ENCODE measurements at places on chromosomes 11 and 22. TPM values are rescaled to one million over a fixed set of nuclear protein-coding genes. Genes with fewer than 3 reads are reported as not detected.

The KCNJ1 gene
- total RNA-seq: not detected

DNA sequence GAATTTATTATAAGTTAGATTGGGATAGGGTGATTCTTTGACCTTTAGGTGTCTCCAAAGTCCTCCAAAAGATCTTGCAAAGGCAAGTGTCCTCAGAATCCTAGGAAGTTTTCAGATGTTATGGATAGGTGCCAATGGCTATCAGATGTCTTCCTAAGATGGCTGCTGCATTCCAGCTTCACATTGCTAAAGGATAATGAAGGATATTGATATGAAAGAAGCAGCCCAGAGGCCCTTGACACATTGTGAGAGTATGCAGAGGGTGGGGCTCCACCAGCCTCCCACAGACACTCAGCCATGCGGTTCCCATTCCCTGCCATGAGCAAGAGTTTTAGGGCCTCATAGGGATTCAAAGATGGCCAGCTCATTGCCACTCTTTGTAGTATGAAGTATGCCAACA, 22.3 kb upstream of the GLYATL2 start:
- no peak for DNase-seq

GRCh38 chr11:73335204-73335923, 27.3 kb downstream of the ARHGEF17 start:
- DNase-seq: peak; percentile 55

DNA sequence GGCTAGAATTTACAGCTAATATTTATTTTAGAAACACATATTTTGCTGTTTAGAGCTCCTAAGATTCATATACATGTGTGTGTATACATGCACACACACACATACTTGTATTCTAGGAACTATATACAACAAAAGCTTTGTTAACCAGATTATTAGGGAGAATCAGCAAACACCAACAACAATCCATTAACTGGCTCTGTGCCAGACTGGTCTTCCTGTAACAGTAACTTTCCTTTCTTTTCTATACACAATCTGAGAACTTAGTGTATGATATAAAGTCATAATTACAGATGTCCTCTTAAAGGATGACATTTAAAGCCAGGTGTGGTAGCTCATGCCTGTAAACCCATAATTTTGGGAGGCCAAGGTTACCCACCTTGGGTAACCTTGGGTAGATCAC, 49.5 kb upstream of the CLNS1A start:
- no peak for DNase-seq

- no peak for DNase-seq
These were observed 168.8 kb downstream of the RCN1 start for GRCh38 chr11:32259641-32260081.

The SEPTIN3 gene
- 0.45 TPM for total RNA-seq

The NPAS4 gene
- not detected for total RNA-seq

DNA sequence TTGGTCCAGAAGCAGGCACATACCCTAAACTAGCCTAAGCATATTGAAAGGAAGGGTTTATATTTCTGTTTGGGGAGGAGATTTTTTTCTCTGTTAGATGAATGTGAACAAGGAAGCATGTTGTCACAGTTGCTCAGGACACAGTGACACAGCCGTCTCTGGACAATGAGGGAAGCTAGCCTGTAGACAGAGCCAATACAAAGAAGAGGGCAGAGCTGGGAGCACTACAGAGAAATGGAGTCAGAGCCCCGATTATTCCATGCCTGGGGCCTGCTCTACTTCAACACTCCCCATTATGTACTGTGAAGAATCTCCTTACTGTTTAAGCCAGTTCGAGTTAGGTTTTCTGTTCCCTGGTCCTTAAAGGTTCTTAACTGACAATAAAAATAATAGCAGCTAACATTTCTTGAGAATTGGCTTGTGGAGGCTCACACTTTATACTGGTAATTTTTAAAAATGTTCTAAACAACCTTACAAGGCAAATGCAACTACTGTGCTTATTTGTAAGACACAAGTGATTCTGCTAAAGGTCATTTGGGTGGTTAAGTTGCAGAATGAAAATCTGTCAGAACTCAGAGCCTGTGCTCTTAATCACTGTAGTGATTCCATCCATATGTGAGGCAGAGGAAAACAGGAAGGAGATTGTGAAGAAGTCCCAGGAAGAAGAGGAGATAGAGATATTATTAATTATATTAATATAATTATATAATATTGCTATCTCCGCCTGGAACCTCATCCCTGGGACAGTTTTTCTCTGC, 58.8 kb upstream of the RRAS2 start:
- DNase-seq: no peak

DNA sequence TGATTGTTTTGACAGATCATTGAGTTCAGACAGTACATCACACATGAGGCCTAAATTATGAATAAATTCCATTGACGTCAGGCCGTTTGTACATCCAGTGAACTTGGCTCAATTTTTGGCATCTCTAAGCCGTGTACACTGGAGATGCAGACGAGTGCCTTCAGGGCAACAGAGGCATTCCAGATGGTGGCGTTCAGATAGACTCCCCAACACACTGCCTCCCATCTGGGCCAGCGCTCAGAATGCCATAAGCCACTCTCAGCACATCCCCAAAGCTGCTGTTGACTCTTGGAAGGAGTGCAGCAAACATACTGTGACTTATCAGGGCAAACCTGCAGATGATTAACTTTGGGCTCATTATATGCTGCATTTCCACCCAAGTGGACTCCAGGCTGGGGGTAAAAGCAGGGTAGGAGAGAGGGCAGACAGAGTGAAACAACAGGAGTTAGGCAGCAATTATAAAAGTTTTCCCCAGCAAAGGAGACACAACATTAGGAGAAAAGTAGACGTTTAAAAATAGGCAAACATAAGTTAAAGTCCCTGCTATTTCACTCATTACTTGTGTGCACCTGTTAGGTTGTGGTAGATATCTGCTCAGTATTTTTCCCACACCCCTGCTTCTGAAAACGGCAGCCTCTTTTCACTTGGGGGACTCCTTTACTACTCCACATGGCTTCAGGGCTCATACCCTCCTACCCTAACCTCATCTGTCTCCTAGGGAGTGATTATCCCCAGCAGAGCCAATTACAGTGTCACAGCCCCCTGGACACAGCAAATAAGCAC, 60.2 kb upstream of the PDE3B start:
- DNase-seq: no peak

DNA sequence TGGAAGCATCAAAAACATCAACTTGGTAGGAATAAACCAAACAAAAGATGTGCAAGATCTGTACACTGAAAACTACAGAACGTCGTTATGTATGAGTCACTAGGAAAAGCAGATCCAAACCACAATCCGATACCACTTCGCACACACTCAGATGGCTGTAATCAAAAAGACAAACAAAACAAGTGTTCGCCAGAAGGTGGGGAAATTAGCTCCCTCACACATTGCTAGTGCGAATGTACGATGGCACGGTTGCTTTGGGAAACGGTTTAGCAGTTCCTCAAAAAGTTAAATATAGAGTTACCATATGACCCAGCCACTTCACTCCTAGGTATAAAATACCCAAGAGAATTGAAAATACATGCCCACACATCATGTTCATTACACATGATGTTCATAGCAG, 14.8 kb upstream of the CARD10 start:
- DNase-seq: peak; percentile 33

The TMEM86A gene
- not detected for total RNA-seq

The APOL3 gene
- total RNA-seq: not detected

- no peak for DNase-seq
These were observed 43.5 kb upstream of the KCNJ11 start for GRCh38 chr11:17432002-17432401.

- no peak for DNase-seq
These were observed 78.3 kb downstream of the CTTN start for GRCh38 chr11:70476669-70477068.

The SOX6 gene
- 17.2 TPM for total RNA-seq

The RAG2 gene
- total RNA-seq: not detected

The LARGE2 gene
- total RNA-seq: 0.30 TPM

DNA sequence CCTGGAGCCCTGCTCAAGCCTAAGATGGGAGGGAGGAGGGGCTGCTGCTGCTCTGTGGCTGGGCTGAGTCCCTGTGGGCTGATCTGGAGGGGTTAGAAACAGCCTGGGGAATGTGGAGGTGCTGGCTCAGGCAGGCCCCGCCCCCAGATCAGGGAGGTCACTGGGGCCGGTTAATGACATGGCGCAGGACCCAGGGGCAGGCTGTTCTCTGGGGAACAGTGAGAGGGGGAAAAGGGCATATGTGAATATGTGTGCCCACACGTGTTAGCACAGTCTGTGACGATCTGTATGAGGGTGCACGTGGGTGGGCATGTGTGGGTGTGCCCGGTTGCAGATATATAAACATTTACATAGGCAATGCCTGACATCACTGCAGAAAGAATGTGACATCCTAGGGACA, 143.5 kb downstream of the MIAT start:
- no peak for DNase-seq

The CEP126 gene
- 2.7 TPM for total RNA-seq

DNA sequence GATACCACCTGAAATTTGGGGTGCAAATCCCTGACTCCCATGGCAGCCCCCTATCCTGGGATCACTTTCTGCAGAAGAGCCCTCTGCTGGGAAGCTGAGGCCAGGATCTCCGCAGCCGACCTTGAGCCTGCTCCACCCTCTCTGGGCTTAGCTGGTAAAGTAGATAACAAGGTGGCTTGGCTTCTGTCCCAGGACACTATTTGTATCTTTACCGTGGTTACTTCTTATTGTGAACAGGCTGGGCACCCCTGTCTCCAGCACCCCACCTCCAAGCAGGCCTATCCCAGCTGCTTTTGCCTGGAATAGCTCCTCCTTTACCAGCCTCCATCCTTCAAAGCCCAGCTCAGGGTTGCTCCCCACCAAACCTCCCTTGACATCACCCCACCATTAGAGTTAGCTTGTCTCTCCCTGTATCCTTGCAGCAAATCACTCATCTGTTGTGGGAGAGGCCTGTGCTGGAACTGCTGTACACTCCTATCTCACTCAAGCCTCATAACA, 35.2 kb upstream of the P2RY2 start:
- DNase-seq: no peak

The A4GALT gene
- 10.4 TPM for total RNA-seq

- no peak for DNase-seq
These were observed 97.1 kb downstream of the ADAMTS15 start for GRCh38 chr11:130545449-130546072.

The RTN3 gene
- 114 TPM for total RNA-seq

The TIGD3 gene
- total RNA-seq: 0.26 TPM

GRCh38 chr11:64251753-64252002, 348 bp downstream of the PLCB3 start:
- DNase-seq: no peak

- DNase-seq: no peak
These were observed 10.6 kb upstream of the DGKZ start for GRCh38 chr11:46336563-46337180.

DNA sequence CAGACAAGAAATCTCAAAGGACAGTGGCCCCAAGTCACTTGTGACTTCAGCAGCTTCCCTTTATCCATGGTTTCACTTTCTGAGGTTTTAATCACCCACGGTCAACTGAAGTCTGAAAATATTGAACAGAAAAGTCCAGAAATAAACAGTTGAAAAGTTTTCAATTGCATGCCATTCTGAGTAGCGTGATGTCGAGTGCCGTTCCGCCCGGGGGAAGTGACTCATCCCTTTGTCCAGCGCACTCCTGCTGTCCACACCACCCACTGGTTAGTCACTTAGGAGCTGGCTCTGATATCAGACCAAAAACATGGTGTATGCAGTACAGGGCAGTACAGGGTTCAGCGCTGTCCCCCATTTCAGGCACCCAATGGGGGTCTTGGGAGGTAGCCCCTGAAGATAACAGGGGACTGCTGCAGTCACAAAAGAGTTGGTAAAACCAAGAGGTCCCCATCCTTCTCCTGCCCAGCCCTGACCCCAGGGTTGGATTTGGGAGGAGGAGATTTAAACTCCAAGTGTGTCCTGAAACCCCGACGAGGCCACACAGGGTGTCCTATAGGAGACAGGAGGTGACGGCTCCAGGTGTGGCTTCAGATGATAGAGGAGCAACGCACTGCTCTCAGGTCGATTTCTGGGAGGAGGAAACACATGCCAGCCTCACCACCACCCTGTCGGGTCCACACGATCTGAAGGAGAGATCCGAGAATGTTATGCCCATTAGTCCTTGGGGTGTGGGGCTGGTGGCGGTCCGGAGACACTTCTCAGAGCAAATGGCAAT, 390.1 kb downstream of the CTTN start:
- DNase-seq: peak; percentile 63

The LRRC56 gene
- 0.57 TPM for total RNA-seq

The INCENP gene
- total RNA-seq: 35.5 TPM

- no peak for DNase-seq
These were observed 261.0 kb downstream of the BRD1 start for GRCh38 chr22:49566693-49567092.

DNA sequence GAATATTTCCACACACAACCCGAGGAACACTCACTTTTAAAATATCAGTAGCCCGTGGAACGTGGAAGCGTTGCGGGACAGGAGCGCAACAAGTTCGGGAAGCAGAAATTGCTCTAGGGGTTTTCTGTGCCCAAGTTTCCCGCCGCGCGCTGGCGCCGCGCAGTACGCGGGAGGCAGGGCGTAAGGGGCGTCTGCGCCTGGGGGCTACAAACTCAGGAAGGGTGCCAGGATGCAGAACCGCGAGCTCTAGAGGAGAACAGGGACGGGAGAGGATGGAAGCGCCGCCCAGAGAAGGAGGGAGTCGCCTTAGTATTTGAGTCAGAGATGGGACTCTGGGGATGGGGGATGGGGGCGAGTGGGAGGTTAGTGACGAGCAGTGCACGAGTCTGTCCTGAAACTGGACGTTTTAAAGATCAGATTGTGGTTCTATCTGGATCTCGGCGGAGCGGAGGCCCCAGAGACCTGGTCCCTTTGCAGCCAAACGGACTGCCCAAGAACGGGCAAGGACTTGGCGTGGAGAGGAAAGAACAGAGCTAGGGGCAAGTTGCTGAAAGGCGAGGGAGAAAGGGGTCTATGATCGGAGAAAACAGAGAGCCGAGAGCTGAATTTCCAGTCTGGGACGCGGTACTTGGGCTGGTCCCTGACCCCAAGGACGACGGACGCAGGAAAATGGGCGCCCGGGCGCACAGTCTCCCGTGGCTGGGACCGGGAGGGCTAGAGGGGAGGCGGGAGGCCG, 4.7 kb downstream of the BSX start:
- no peak for DNase-seq

The MS4A1 gene
- not detected for total RNA-seq

DNA sequence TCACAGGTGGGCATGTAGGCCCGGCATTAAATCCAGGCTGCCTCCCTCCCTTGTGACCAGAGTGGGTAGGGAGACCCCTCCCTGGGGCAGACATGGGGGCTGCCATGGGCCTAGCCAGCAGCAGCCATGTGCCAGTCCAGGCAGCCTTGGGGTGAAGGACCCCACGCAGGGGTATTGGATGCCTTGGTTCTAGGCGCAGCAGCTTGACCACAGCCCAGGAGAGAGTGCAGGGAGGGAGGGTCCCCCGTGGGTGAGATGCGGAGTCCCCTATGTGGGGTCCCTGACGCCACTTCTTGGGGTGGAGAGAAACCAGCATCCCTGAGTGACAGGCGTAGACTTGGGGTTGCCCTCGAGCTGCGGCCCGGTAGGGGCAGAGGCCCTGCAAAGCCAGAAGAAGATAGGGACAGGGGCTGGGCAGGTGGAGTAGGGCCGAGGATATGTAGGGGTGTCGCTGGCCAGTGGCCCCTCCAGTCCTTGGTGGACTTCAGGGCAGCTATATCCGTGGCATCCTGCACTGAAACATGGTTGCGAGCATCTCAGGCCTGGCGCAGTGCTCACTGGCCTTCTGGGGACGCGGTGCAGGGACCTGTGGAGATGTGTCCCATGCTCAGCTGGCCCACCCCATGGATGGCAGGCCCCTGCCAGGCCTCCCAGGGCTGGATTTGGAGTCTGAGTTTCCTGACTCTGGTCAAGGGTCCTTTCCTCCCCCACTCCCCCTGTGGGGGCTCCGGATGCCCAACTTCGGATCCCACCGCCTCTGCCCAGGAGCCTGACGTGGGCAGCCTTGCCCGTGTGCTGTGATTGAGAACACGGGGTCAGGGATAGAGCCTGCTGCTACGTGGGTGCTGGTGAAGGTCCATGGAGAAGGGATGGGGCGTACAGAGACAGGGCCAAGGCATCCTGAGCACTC, 1179.8 kb downstream of the BRD1 start:
- DNase-seq: no peak

Data from NCI-H460 (cell line).